Left forelimb (tissue), 1 donor: ENCODE measurements at places on chromosomes 5 and 9.

GRCh38 chr5:178287091-178287790 lies 54.6 kb upstream of the PHYKPL start:
- DNase-seq: no peak

- no peak for DNase-seq
These were observed 60.6 kb downstream of the SLC1A3 start for GRCh38 chr5:36666986-36667385.

DNA sequence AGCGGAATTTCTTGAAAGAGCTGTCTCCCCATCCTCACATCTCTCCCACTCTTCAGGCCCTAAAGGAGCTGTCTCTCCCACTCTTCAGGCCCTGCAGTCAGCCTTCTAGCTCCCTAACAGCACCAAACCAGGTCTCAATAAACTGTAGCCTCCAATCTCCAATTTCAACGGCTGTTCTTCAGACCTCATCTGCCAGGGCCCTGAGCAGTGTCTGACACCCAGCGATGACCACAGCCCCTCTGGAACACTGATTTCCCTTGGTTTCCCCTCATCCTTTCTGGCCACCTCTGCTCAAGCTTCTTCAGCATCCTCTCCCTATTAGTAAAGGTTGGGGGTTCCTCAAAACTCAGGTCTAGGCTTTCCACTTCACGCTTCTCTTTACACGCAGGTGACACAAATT lies 1.6 kb upstream of the P4HA2 start:
- DNase-seq: peak; percentile 11

- no peak for DNase-seq
These were observed 262.7 kb downstream of the KIF4B start for GRCh38 chr5:155276231-155276630.

- no peak for DNase-seq
These were observed 14.7 kb downstream of the PBX3 start for GRCh38 chr9:125761676-125762450.

DNA sequence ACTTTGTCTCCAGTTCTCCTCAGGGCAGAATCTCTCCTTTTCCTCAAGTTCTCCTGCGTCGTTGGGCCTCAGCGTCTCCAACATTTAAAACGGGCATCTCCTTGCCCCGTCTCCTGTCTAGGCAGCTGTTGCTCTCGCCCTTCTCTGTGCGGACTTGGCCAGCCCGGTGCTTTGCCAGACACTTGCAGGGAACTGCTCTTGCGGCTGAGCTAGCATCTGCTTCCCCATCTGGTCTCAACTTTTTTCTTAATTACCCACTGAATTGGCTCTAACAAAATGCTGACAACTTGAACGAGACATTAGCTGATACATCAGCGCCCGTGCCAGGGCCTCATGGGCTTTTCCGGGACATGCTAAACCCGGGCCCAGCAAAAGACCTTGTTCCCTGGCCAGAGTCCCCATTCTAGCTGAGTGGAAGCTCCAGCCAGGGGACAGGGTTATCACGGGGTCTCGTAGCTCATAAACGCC lies 25.1 kb downstream of the ZNF618 start:
- DNase-seq: peak; percentile 34

GRCh38 chr5:92890841-92891244 lies 690.2 kb downstream of the NR2F1-AS1 start:
- DNase-seq: no peak

DNA sequence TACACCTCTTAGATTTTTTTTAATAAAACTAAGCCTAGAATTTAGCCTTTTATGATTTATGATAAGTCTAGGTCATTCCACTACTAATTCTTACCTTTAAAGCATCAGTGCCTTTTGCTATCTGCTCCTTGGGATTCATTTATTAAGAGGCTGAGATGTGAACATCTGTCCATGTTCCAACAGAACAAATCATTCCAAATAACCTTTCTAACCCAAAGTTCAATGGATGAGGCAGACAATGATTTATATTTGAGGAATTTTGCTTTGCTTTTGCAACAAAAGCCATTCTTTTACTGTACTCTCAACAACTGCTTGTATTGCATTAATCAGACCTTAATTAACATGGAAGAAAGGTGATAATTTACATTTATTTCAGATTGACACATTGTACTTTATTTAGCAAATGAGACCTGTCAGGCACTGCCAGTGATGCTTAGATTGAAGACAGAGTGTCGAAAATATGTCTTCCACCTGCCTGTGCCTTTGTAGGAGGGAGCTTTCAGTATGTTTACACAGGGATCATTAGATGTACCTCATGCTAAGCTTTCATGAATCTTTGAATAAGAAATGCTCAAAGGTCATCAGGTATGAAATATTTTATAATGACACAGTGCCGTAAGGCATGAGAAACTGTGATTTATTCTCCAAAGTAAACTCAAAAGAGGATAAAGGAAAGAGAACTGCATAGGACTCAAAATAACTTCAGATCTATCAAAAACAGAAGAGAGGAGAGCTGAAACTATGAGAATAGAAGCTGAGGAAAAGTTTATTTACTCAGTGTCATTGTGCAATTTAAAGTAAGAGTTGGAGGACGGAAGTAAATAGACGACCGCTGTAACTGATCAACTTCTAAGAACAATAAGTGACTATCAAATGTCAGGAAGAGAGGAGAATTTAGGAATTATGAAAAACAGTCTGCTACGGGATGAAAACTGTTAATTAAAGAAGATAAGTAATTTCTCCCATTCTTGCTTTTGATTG lies 36.7 kb upstream of the IZUMO3 start:
- no peak for DNase-seq

DNA sequence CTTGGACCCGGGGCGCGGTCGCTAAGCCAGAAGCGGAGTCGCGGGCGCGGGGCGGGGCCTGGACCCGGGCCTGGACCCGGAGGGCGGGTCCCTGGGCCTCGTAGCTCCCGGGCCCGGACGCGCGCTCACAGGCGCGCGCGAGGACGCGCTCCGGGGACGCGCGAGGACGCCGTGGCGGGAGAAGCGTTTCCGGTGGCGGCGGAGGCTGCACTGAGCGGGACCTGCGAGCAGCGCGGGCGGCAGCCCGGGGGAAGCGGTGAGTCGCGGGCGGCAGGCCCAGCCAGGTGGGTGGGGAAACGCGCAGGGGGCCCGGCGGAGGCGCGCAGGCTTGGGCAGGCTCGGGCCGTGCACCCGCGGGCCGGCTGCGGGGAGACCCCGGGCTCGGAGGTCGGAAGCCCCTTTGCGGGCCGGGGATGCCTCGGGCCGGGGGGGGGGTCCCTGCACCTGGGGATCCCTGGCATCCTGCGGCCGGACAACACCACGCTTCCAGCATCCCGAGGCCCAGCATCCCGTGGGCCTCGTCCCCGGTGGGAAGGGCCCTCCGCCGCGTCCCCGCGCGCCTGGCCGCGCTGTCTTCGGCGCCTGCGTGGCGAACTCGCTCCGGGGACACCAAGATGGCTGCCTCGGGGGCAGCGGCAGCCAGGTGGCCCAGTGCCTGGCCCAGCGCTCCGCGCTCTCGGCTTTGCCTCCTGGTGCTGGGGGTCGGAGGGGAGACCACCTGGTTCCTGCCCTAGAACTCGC lies at the start of gene SFXN1:
Gene SFXN1, plus strand, starts transcription at position 177 of the 741 bp plus-strand sequence. CDS start 13,544 bp downstream, outside the sequence.
- DNase-seq: peak; percentile 88

DNA sequence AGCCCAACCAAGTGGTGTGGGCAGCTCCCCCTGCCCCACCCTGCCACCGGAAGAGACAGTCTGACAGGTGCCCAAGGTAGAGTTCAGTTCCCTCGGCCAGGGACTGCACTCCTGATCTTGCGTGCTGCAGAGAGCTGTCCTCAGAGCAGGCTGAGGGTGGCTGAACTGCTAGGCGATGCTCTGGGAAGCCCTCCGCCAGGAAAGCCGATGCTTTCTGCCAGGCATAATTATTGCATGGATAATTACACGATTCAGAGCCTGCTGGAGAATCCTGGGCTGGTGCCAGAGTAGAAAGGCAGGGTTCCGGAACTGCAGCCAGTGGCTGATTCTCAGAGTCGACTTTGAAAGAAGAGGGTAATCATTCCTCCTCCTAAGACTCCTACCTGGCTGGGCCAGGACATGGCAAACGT lies 19.3 kb downstream of the KCNIP1 start:
- DNase-seq: no peak

DNA sequence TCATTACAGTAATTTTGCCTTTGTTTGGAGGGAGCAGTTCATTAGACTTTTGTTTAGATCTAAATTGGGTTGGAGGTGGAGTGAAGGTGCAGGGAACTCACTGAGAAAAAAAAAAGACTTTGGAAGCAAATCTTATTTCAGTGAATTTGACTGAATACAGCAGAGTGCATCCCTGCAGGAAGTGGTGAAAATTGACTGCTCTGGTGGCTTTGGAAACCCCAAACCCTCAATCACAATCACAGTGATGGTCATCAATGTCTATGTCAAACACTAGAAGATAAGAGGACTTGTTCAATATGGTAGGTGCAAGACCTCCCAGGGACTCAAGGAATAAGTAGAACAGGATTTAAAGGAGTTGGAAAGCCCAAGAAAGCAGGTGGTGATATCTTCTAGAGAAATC lies 76.0 kb upstream of the RASA1 start:
- no peak for DNase-seq

DNA sequence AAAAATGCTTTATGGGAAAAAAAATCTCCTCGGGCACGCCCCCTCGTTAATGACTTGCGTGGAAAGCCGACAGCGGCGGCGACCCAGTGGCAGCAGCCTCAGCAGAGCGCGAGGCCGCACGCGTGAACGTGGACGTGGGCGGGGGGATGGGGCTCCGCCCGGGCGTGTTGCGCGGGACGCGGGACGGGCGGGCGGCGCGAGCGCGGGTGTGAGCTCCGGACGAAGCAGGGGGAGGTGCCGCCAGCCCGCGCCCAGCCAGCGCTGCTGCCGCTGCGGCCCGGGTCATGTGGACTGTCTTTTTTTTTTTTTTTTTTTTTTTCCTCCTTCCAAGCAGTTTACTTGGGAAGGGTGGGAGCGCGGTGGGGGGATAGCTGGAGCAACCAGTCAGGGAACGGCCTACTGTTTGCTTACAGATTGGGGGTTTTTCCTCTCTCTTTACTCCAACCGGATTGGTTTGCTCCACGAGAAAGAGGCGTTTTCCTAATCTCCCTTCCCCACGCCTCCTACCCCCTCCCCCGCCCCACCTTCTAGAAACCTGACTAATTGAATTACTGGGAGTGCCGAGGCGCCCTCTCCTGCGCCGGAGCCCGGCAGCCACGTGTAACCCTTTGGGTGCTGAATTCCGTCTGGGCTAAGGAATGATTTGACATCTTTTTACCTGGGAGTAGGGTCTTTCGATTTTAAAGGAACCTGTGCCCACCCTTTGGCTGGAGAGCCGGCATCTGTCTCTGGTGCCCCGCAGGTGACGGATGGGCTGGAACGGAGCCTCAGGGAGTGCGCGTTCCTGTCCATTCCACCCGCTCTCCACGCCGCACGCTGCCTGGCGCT lies 1.7 kb upstream of the EFNA5 start:
- peak; percentile 89 for DNase-seq

- no peak for DNase-seq
These were observed 10.6 kb upstream of the QSOX2 start for GRCh38 chr9:136255896-136256890.

GRCh38 chr9:107827304-107827703 lies 337.7 kb upstream of the KLF4 start:
- no peak for DNase-seq

GRCh38 chr9:132753593-132753880 lies 83.3 kb downstream of the GTF3C4 start:
- no peak for DNase-seq

GRCh38 chr9:134643222-134643671 lies 1.6 kb downstream of the COL5A1 start:
- DNase-seq: no peak

GRCh38 chr5:43648499-43649124 lies 45.6 kb downstream of the NNT start:
- no peak for DNase-seq

GRCh38 chr9:4206718-4207117 lies 93.2 kb downstream of the GLIS3 start:
- DNase-seq: no peak

DNA sequence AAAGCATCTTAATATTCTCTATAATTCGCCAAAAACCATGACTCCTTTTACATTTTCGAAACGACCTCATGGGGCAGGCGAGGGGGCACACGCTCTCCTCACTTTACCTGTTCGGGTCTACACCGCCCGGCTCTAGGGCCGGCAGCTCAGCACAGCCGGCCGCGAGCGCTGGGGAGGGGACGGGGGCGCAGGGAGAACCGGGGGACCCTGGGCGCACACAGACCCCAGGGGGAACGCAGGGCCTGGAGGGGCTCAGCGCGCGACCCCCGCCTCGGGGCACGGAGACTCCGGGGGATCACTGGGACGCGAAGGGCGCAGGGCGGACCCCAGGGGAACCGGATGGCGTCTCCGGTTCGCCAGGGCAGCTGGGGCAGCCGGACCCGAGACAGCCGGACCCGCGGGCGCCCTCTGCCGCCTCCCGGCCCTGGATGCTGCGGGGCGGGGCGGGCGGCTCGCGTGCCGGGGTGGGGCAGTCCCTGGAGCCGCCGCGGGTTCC lies at the start of gene AHRR:
Gene AHRR, plus strand, starts transcription at position 485 of the 496 bp plus-strand sequence. CDS start 22,189 bp downstream, outside the sequence.
- no peak for DNase-seq

GRCh38 chr5:171029401-171029800 lies 167.6 kb downstream of the RANBP17 start:
- DNase-seq: no peak

DNA sequence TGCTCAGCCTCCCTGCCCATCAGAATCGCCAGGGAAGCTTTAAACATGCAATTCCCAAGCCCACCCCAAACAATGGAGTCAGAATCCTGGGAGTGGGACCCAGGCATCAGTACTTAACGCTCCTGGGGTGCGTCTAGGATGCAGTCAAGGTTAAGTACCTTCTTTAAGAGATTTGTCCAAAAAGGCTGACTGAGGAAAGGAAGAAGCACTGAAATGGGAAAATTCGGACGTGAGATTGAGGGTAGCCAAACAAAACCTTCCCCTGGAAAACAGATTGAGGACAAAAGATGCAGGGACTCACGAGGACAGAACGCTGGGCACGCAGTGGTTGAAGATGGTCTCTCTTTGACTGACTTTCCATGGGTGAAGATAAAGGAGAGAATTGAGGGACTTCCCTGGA lies 143.5 kb downstream of the MTX3 start:
- DNase-seq: no peak

GRCh38 chr5:33832404-33833236 lies 59.2 kb downstream of the ADAMTS12 start:
- no peak for DNase-seq

GRCh38 chr9:132943651-132944293 lies 644 bp downstream of the TSC1 start:
- DNase-seq: no peak
